Left forelimb (tissue), 1 donor: ENCODE measurements at places on chromosomes 6 and 20.
A peak's percentile ranks its signal among the peaks of the same experiment; 100 is the strongest.

- no peak for DNase-seq
Observed at GRCh38 chr6:163355426-163355991, 59.0 kb upstream of the QKI start.

DNA sequence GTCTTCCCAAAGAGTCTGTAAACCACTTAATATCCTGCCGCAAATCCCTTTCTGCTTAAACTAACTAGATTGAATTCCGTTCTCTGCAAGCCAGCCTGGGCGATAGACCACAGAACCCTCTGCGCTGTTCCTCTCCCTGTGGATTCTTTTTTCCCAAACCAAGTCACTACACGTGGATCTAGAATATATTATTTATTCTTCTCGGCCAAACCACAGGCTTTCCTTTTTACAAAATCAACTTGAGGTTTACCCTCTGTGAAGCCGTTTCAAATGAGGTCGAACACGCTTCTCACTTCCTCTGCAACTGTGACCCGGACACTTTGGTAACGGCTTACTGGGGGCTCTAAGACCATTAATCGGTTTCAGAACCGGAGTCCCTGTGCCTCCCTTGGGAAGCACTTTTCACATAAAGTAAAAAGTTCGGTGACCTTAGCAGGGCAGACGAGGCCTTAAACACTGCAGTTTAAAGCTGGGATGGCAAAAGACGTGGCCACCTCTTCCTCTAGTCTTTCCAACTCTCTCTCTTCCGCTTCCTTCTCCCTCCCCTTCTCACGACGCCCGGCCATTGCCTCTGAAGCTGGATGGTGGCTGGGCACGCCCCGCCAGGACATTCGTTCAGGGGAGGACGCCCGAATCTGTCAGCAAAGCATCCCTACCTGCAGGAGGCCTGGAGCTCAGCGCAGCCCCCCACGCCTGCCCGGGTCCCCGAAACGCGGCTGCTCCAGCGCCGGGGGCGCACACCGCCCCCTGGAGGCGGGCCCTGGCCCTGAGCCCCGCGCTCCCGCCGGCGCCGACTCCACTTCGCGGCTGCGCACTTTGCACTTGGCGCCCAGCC is 55.0 kb upstream of the FOXC1 start:
- DNase-seq, result peak; percentile 89

GRCh38 chr6:125252891-125253290 is 48.9 kb downstream of the HDDC2 start:
- no peak for DNase-seq

GRCh38 chr6:37354526-37355384 is 972 bp downstream of the RNF8 start:
- peak; percentile 69 for DNase-seq

GRCh38 chr6:132751306-132751705 is 6.4 kb downstream of the VNN2 start:
- no peak for DNase-seq

DNA sequence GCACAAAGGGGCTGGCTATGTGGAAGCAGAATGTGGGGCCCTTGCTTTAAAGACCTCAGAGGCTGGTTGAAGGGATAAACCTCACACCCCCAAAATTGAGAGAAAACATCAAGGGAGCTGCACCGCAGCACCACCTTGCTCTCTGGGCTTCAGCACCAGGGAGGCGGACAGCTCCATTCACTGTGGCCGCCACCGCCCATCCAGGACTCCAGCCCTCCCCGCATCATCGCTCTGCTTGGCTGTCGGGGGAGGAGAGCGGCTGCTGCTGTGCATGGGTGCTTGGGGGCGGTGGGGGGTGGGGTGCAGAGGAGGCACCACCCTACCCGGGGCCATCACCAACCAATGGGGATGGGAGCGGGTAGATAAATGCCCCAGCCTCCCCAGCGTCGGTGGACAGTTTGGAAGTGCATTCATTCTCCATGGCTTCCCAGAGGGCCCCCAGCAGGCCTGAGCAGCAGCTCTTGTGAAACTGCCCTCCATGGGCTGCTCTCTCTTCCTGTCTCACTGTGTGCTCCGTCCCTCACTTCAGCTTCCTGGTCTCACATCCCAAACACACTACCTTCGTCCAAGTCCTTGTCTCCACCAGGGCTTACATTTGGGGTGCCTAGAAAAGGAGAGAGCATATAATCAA is 75.7 kb upstream of the BHLHE23 start:
- DNase-seq, result no peak

DNA sequence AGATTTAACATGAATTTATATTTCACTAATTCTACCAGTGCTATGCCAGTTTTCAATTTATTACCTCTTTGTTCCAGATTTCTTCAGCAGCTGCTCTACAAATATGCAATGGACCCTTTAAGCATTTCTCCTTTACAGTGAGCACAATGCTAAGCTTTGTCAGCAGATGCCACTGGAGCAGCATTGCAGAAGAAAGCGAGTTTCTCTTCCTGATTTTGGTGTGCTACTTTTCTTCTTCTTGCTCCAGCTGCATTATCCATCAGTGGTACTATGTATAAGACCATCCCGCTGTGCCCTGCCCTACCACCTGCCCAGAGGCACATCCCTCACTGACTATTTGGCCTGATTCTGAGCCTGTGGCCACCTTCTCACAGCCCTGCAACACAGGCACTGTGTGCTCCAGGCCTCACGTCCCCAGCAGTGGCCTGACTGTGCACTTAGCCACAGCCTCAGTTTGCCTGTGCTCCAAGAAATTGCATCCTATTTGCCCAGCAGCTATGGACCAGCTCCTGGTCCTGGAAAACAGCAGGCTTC is 84.1 kb downstream of the TNFAIP3 start:
- DNase-seq, result no peak

DNA sequence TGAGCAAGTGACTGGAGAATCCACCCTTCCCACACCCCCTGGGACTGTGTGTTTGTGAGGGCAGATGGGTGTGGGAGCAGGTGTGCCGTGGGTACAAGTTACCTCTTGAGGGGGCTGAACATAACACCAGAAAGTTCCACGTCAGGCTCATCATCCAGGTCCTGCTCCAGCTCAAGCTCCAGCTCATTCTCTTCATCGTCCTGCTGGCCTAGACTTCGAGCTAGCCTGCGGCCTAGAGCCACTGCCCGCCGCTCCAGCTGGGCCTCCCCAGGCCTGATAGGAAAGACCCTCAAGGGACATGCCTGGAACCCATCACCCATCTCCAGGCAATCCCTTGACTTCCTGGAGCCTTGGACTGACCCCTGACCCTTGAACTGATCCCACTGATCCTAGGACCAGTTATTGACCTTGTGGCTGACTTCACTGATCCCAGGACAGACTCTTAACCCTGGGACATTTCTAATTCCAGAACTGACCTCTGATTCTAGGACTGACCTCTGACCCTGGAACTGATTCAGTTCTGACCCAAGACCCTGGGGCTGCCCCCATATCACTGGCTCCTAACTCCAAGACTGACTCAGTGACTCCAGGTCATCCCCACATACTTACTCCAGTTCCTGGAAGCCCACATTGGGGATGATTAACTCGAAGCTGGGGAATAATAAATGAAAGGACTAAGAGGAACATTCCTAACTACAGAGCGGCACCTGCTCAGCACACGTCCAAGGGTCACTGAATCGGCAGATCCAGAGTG is 11.8 kb upstream of the SPAG4 start:
- DNase-seq, result no peak

- DNase-seq, result no peak
Observed at GRCh38 chr20:15616626-15617025, 956.6 kb downstream of the KIF16B start.

- no peak for DNase-seq
Observed at GRCh38 chr6:43761666-43762409, 8.2 kb upstream of the VEGFA start.

DNA sequence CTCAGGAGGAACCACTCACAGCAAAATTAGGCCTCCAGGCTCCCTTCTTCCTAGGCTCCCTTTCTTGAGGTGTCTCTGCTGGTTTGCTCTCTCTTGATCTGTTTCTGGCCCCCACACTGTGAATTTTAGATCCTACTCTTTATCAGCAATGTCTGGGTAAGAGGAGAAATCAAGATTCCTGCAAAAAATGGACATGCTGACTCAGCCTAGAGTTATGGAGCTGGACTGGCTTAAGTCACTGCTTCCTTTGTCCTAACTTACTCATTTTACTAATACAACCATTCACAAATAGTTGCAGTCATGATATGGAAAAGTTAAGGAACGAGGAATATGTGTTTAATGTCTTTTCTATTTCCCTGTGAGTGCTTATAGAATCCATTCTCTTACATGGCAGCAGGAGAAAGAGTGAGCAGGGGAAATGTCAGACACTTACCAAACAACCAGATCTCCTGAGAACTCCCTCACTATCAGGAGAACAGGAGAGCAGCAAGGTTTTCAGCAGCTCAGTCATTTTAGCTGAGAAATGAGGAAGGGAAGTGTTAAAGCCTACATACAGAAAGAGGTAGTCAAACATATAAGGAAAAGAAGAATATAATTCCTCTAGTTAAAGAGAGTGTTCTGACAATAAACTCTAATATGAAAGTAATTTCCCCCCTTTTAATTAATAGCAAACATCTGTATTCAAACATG is 160.8 kb downstream of the PDE7B start:
- DNase-seq, result no peak

- no peak for DNase-seq
Observed at GRCh38 chr20:47137231-47137870, 219.1 kb downstream of the ZMYND8 start.

- DNase-seq, result peak; percentile 55
Observed at GRCh38 chr20:62740286-62741141, 31.9 kb downstream of the NTSR1 start.

- DNase-seq, result no peak
Observed at GRCh38 chr6:10269814-10270472, 144.9 kb downstream of the TFAP2A start.

DNA sequence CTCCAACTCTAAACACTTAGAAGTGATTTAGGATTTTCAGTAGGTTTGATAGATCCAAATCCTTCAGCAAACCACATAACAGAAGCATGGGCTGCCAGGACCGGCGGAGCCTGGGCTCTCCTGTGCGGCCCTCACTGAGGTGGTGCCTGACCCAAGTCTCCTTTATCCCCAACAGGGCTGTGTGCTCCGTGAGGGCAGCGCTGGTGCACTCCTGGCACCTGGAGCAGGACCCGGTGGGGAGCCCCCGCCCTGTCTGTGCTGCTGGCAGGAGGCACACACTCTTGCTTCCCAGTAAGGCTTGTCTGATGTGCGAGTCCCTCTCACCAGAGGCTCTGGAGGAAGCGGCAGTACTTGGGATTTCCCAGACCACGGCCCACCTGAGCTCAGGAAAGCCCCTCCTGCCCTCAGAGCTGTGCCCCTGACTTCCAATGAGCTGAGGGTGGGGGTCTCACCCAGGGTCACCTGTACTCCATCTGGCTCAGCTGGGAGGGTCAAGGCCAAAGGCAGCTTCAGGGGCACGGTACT is 56.2 kb downstream of the PYGB start:
- no peak for DNase-seq
